Stimulated activated naive CD4-positive, alpha-beta T cell (primary cell): ENCODE measurements at places on chromosomes 11 and 22.

GRCh38 chr22:39938509-39939111 is 21.6 kb upstream of the TMA7B start:
- no peak for DNase-seq

DNA sequence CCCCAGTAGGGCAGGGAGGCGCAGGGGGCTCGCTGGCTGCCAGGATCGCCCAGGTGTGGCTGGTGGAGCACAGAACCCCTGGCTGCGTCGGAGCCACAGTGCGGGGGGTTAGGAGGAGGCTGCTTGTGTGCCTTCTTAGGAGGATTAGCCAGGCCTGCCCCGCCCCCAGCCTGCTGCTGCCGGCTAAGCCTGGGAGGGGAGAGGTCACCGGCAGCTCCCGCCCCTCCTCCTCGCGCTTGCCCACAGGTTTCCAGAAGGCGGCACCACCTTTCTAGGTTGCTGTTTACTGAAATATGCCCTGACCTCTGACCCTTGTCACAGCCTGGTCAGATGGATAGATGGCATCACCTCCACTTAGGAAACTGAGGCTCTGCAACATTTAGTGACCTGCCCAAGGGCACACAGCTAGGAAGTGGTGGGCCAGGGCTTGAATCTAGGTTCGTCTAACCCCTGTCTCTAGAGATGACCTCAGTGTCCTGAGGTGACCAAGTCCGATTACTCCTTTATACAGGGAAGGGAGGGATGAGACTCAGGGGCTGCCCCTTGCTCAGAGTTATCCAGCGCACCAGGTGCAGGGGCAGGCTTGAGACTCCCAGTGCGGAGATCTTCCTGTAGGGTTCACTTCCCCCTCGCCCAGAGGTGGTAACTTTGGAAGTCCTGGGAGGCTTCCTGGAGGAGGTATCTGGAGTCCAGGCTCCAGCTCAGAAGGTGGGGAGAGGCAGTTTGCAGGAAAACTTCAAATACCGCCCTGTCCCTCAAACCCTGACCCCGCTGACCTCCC is 44.0 kb downstream of the MYO7A start:
- no peak for DNase-seq

DNA sequence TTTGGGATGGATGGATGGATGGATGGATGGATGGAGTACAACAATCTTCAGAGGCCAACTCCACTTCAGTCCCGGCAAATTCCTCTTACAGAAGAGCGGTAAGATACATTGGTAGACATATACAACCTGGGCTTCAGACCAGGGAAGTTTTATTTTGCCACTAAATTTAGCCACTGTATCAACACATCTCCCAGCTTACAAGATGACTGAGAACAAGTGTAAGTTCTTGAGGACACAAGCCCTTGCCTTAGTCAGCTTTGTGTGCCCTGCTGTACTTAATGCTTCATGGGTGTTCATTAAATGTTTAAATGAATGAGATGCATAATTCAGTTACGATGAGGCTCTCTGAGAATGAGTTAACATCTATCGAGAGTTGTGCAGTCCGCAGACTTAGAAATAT is 127.7 kb downstream of the COMMD9 start:
- DNase-seq = no peak

GRCh38 chr11:98710986-98711385 is 309.8 kb upstream of the CNTN5 start:
- no peak for DNase-seq

DNA sequence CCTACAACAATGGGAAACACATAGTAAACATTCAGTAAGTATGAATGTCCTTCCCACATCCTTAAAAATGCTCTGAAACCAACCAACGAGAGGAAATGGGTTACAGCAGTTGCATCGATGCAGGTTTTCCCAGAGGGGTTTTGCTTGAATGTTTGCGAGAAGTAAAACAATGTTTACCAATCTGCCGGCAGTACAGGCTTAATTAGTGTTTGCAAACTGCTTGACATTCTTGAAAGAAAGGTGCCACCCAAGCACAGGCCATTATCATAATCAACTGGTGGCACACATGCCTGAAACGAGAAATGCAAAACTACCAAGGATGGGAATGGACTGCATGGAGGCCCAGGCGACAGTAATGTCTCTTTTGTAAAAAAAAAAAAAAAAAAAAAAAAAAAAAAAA is 27.1 kb upstream of the OPCML start:
- DNase-seq = no peak

DNA sequence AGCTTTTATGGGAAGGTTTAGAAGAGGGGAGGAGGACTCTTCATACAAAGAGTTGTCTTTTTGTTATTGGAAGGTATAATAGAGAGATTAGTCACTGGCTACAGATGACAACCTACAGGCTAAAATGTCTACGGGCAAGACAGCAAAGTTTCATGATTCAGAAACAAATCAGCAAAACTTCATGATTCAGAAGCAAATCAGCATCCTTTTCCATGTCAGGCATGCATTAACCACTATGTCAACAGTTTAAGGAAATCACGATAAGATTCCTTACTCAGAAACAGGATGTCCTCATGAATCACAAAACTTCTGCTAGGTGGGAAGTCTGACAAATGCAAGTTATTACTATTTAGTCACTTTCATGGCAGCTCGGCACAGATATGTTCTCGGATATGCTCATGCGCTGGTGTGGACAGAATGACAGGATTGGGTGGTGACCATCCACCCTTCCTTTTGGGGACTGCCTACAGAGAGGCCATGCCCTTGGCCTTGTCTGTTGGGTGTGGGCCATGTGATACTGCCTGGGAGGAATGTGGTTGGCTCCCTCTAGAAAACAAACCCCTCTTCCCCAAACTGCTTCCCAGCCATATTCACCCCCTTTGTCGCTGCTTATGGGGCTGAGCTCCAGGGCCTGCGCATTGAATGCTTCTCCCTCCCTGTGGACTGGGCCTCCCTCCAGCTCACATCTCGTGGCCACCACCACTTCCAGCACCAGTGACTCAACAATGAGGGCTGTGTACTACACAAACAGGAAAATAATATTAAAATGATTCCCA is 10.1 kb downstream of the C11orf91 start:
- no peak for DNase-seq

GRCh38 chr11:115665958-115666357 is 161.7 kb upstream of the CADM1 start:
- DNase-seq = no peak

DNA sequence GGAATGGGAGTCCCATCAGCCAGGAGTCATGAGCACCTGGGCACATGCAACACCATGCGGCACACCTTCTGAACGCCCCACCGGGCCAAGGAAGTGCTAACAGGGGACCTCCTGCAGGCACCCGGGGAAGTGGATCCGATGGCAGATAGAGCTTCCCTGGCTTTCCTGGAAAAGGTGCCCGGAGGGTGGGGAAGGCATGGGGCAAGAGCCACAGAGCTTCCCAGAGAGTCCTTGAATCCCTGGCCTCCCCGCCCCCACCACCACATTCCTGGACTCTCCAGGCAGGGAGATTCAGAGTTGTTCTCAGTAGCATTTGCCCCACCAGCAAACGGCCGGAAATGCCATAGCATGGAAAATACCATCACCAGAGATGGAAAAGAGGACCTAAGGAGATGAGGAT is 8.3 kb downstream of the TRIM29 start:
- DNase-seq = no peak

- DNase-seq = no peak
These were observed 90.9 kb downstream of the MICAL2 start for GRCh38 chr11:12200991-12201985.

DNA sequence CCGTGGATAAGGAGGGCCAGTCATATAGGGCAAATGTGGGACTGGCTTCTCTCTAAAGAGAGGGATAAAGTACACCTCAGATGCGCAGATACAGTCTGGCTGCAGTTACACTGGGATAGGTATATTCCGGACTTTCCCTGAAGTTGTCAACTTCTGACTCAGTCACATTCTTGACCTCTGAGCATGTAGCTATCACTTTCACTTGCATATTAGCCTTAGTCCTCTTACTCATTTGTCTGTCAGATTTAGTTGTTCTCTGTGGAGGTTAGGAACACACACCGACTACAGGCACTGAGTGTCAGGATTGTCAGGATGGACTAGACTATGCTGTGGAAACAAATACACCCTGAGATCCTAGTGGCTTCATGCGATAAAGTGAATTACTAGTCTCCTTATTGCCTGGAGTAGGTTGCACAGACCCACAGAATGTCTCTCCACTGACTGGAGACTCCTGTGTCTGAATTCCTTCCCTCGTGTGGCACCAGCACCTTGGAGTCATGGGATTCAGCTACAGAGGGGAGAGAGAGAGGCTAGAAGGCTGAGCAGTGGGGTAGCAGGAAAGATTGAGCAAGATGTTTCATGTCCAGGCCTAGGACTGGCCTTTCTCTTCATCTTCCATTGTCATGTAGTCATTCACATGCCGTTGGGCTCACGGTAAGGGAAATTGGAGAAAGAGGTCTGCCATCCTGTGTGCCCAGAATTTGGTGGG is 654.3 kb downstream of the NTM start:
- DNase-seq = no peak

DNA sequence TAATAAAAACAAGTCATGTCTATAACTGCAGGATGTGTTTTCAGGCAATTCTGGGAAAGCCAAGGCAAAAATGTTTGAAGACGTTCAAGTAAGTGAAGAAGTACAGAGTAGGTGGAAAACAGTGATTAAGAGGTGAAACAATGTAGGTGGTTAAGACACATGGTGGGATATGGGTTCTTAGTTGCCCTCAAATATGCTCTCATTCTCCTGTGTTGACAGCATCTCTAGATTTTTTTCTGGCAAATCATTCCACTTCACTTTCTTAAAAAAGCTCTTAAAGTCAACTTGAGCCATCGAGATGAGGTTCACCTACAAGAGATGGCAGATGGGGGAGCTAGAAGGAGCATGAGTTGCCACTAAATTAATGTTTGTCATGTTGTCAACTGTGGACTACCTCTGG is 1041.0 kb upstream of the CNTN5 start:
- DNase-seq = no peak
